ENCODE measurements at places on chromosomes 2 and 18.

DNA sequence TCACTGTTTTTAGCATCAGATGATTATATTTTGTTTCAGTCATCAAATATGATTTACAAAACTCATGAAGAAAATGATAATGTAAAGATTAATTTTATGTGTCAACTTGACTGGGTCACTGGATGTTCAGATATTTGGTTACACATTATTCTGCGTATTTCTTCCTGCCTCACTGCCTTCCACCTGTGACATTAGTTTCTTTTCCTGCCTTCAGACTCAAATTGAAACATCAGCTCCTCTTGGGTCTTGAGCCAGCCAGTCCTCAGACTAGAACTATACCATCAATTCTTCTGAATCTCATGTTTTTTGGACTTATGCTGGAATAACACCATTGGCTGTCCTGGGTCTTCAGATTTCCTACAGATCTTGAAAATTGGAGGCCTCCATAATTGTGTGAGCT lies 96.7 kb downstream of the ZNF385B start:
- no peak for DNase-seq

DNA sequence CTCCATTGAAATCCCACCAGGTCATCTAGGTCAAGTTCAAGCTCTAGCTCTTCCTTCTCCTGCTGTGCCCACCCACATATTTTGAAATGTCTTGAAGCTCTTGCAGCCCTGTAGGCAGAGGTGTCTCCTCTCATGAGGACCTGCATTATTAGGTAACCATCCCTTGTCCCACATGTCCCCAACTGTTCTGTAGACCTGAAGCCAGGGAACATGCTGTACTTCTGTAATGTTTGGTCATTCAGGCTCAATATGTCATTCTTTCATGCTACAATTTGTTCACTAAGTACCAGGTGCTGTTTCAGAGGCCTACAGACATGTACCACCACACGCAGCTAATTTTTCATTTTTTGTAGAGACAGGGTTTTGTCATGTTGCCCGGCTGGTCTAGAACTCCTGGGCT lies 22.2 kb downstream of the SLC3A1 start:
- no peak for DNase-seq

DNA sequence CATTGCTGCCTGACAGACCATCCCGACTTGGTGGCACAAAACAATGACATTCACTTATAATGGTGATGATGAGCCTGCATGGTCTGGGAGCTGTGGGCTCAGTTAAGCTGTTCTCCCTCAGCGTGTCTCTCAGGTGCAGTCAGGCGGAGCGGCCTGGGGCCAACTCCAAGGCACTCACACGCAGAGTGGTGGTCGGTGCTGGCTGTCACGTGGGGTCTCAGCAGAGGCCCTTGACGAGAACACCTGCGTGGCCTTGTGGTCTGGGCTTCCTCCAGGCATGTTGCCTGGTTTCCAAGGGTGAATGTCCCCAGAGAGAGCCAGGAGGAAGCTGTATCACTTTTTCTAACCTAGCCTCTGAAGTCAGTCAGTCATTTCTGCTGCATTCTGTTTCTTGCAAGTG lies 29.8 kb downstream of the ARMC9 start:
- no peak for DNase-seq

DNA sequence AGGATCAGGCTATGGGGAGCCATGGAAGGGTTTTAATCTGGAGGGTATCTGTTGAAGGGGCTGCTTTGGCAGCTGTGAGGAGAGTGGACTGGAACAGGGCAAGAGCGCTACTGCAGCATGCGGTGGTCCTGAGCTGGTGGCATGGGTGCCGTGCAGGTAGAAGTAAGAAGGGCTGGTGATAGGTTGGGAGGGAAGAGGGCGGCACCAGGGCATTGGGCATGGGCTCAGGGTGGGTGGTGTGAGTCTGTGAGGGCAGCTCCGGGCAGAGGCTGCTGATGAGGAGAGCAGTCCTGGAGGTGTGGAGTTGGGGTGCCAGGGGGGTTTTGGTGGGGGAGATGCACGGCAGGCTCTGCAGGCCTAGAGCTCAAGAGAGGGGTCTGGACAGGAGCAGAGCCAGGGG lies 2.1 kb downstream of the ACTG2 start:
- DNase-seq, result no peak

GRCh38 chr2:5145053-5145452 lies 547.1 kb upstream of the SOX11 start:
- no peak for DNase-seq

DNA sequence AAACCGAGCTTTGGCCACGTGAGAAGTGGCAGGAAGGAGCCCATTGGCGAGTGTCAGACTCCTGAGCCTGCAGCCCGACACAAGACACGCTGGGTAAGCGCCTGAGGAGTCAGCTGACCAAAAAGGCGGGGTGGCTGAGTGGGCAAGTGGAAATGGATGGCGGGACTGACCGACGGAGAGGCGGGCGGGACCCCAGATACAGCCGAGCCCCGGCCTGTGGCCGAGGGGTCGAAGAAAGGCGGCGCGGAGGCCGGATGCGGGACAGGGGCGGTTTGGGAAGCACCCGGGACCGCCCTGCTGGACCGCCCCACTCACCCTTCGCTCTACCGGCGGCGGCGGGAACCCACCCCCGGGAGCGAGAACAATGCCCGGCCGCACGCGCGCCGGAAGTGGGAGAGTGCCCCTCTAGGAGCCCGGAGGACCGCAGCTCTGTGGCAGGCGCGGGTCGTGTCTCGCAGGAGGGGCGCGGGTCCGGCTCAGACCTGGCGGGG lies 22.8 kb downstream of the ZSCAN30 start:
- DNase-seq, result peak; percentile 50

DNA sequence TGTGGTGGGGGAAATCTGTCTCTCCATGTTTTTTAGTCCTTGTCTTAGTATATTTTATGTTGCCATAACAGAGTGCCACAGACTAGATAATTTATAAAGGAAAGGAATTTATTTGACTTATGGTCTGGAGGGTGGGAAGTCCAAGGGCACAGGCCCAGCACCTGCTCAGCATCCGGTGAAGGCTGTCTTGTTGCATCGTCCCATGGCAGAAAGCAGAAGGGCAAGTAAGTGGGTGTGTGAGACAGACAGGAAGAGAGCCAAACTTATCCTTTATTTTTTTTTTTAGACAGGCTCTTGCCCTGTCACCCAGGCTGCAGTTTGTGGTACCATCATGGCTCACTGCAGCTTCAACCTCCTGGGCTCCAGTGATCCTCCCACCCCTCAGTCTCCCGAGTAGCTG lies 98.1 kb downstream of the HS1BP3 start:
- no peak for DNase-seq

- DNase-seq, result no peak
Observed at GRCh38 chr18:23634692-23635091, 28.0 kb downstream of the ANKRD29 start.

- DNase-seq, result no peak
Observed at GRCh38 chr2:237459741-237460174, 27.3 kb upstream of the MLPH start.

GRCh38 chr2:167874812-167875211 lies 372.6 kb downstream of the STK39 start:
- no peak for DNase-seq

DNA sequence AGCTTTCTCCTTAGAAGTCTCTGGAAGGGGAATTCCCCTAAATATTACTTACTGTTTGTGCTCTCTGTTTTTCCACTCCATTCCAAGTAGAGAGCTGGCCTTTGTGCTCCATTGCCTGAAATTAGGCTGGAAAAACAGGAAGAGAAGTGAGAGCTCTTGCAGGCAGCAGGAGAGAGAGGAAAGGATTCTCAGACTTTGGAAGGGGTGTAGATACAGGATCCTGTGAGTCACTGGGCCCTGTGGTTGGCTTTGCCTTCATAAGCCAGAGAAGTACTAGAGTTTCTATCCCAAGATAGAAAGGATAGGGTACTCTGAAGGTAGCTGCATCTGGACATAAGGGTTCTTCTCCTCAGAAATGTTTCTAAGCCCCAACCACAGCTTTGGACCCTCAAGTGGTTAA lies 188.9 kb downstream of the CMPK2 start:
- no peak for DNase-seq

DNA sequence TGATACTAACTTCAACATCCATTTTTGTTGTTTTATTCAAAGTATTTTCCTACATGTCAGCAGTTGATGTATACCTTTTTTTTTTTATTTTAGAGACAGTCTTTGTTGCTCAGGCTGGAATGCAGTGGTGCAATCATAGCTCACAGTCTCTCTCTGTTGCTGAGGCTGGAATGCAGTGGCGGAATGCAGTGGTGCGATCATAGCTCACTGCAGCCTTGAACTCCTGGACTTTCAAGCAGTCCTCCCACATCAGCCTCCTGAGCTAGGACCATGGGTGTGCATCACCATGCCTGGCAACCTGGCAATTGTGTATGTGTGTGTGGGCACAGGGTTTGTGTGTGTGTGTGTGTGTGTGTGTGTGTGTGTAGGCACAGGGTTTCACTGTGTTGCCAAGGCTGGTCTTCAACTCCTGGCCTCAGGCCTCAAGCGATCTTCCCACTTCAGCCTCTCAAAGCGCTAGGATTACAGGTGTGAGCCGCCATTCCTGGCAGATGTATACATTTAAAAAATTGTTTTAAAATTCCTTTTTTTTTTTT lies 24.8 kb downstream of the SANBR start:
- no peak for DNase-seq

DNA sequence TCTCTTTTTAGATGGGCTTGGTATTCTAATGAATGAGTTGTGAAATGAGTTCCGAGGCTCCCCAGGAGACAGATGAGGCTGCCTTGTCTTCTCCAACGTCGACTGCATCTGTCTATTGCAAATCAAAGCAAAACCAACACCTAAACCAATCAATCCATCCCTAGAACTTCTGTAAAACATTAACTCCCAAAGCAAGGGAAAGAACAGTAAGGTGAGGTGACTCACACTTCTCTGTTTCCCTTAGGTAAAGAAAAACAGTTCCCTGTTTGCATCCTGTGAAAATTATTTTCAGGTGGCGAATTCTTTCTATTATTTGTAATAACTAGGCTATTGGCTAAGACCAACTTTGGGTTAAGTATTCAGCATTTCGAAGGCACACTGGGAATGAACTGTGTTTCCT lies 249.4 kb downstream of the EPHA4 start:
- no peak for DNase-seq

GRCh38 chr18:55384551-55385275 lies 203.3 kb downstream of the TCF4 start:
- no peak for DNase-seq

DNA sequence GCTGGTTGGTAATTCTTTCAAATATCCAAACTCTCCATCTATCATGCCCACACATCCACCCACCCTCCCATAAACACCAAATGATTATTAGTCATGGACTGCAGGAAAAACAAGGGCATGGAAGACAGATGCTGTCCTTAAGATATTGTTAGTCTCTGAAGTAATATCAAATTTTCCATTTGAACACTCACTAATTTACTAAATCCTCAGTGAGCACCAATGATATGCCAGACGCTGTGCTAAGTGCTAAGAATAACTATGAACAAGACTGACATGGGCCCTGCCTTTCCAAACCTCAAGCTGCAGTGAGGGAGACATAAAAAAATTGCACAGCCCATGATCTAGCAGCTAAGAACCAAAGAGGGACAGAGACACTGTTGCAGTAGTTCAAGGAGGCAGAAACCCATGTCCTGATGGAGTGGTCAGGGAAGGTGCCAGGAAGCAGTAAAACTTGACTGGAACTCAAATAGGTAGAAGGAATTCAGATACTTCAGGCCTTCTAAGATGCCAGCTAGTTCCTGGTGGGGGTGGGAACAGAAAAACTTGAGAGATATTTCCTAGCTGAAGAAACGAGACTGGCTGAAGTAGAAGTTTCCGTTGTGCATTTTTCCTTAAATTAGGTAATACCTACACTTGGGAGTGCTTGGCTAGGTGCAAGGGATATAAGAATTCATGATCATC lies 182.1 kb downstream of the OSR1 start:
- no peak for DNase-seq

DNA sequence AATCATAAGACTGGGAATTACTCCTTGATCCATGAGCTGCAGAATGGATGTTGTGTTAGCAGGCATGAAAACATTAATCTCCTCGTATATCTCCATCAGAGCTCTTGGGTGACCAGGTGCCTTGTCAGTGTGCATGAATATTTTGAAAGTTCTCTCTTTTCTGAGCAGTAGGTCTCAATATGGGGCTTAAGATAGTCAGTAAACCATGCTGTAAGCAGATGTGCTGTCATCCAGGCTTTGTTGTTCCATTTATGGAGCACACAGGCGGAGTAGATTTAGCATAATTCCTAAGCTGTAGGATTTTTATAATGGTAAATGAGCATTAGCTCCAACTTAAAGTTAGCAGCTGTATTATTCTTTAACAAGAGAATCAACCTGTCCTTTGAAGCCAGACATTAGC lies 160.3 kb downstream of the MYO1B start:
- DNase-seq, result no peak

- peak; percentile 19 for DNase-seq
Observed at GRCh38 chr2:219109471-219109870, 48.8 kb upstream of the IHH start.

GRCh38 chr2:152243761-152244640 lies 68.4 kb upstream of the STAM2 start:
- DNase-seq, result no peak

DNA sequence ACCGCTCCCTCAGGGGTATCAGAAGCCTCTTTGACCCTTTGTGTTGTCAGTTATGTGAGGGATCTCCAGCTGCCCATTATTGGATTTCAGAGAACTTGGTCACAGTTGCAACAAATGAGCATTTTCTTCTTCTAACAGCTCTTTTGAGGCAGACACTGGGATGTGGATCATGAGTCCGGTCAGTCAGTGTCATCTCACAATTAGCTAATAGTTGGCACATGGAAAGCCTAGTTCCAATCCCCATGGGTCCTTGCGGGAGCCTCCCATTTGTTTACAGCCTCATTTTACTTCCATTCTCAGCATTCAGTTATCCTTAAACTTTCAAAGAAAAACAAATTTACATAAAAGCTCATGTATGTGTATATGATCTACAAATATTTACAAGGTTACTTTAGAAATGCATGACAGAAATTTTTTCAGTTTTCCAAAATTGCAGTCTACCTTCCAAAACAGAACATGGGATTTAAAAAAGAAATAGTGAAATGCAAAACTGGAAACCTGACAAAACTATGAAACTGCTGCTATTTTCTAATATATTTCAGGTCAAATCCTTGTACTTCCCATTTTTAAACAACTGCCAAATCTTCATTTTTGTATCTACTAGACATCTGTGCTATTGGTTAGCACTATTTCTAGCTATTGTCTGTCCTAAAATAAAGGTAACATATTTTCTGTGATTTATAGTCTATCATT lies 547.1 kb upstream of the ZEB2 start:
- DNase-seq, result no peak

- no peak for DNase-seq
Observed at GRCh38 chr2:163732727-163733126, 3.1 kb downstream of the FIGN start.

GRCh38 chr18:43563780-43564179 lies 286.5 kb upstream of the SYT4 start:
- DNase-seq, result no peak

- DNase-seq, result no peak
Observed at GRCh38 chr2:20542746-20543468, 96.0 kb downstream of the RHOB start.

DNA sequence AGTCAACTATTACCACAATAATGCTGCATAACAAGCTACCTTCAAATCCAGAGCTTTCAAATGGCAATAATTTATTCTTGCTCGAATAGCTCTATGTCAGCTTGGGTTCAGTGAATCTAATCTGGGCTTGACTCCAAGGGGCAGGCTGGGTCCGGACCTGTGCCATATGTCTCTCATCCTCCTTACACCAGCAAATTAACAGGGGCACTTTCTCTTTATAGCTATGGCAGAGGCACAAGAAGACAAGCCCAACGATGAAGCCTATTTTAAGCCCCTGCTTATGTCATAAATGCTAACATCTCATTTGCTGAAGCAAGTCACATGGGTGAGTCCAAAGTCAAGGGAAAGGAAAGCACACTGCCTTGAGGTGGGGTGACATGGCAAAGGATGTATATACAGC lies 13.3 kb upstream of the ZNF521 start:
- no peak for DNase-seq

Measured in stimulated activated CD8-positive, alpha-beta memory T cell treated with anti-CD3 and anti-CD28 coated beads, Interleukin-15, amount 100 ng/mL, for 4 hours (primary cell).